H1 (cell line): ENCODE measurements at places on chromosomes 12 and 14.
A peak's percentile ranks its signal among the peaks of the same experiment; 100 is the strongest.

- no peak for DNase-seq
Observed at GRCh38 chr12:122161682-122162081, 12.3 kb downstream of the IL31 start.

- DNase-seq = no peak
Observed at GRCh38 chr12:124741211-124741610, 122.5 kb downstream of the SCARB1 start.

GRCh38 chr12:41217727-41218126 is 29.6 kb downstream of the PDZRN4 start:
- no peak for DNase-seq

DNA sequence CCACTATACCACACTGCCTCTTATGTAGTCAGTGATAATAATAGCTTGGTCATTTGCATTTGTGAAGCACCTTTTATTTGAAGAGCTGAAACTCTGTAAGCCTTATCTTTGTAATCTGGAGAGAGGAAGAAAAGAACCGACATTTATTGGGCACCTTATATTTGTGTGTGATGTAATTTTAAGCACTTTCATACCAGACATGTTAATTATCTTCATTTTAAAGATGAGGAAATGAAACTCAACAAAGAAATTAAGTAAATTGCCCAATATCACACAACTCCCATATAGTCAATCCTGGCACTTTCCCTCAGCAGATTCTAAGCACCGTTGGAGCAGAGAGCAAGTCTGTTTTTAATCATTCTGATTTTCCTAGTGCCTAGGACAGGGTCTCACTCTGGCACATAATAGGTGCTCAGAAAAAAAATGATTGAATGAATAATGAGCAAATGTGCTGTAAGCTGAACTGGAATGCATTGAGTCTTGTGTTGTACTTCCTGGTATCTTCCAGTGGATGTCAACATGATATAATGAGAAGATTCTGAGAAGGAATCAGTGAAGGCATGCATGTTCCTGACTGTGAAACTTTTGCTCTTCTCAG is 418.9 kb downstream of the ZFP36L1 start:
- DNase-seq = no peak

GRCh38 chr12:57888409-57889157 is 42.1 kb upstream of the CTDSP2 start:
- no peak for DNase-seq

DNA sequence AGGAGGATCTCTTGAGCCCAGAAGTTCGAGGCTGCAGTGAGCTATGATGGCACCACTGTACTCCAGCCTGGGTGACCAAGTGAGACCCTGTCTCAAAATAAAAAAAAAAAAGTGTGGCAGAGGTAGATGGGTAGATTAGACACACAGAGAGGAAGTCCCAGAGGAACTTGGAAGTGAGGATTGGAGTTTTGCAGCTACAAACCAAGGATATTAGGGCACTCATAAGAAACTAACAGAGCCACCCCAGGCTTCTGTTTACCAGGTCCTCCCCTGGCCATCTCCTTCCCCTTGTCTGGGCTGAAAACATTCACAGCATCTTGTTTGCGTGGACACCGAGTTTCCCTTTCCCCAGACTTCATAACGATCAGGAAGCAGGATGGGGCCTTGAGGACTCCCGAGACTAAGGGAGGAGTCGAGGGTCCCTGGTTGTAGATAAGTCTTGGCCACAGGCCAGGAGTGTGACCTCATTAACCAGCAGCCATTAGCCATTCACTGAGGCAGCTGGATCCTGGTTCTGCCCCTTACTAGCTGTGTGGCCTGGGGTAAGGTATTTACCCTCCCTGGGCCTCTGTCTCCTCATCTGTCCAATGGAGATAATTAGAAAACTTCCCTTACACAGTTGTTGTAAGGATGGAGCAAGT is 2.1 kb downstream of the MAP1LC3B2 start:
- no peak for DNase-seq

- DNase-seq = peak; percentile 80
Observed at GRCh38 chr14:54902143-54902520, 494 bp downstream of the GCH1 start.

DNA sequence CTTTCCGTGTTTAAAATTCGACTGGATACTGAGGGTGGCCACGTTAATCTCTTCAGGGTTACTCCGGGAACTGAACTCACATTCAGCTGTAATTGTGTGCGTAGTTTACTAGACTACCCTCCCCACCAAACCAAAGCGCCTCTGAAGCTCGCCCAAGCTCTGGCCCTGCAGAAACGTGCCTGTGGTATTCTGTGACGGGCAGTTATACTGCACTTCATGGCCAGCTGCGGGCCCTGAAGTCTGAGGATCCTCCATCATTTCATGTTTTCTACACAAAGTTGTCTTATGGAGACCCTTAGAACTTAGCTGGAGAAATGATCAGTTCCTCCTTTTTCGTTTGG is 688 bp downstream of the ZNF26 start:
- no peak for DNase-seq

GRCh38 chr14:86815341-86815740 is 1177.6 kb downstream of the GALC start:
- no peak for DNase-seq

DNA sequence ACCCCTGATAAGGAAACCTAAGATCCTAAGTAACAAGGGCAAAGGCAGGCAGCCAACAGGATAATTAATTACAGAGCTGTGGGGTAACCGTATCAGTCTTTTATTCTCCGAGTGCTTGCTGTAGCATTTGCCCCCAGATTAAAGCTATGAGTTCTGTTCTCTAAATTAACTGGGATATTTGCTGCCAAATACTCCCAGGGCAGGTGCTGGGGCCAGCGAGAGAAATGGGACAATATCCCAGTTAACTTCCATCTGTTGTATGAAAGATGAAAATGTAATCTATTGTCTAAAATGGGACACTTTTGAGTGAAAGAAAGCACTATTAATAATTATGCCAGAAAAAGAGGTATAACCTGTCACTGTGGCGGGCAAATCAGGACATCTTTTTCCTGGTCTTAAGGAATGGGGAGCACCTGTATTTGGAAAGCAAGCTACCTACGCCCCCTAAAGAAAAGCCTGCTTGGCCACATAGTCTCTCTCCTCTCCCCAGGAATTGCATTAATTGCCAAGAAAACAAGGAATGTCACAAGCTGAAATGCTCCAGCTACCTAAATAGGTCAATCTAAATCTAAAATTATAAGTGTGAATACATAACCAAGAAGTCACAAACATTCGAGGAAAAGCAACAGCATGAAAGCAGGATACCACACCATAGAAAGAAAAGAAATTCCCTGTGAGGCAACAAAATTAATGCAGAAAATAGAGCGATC is 26.7 kb upstream of the CFAP54 start:
- DNase-seq = no peak

DNA sequence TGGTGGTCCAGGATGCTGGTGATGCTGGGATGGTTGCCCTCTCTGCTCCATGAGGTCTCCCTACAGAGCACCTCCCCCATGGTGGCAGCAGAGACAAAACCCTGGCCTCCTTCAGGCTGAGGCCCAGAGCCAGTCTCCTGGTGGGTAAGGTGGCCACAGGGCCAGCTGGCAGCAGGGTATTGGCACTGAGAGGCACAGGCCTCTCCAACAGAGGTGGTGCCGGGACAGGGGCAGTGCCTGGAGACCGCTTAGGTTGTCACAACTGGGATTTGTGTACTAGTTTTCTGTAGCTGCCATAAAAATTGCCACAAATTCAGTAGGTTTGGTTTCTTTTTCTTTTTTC is 6.1 kb upstream of the MTA1 start:
- DNase-seq = no peak

GRCh38 chr12:82874945-82875344 is 188.2 kb downstream of the TMTC2 start:
- DNase-seq = no peak
